ENCODE measurements at places on chromosomes 12 and 14.

- DNase-seq, result no peak
Observed at GRCh38 chr12:67006610-67007009, 262.5 kb upstream of the CAND1 start.

GRCh38 chr12:7937833-7938506 is 2.0 kb upstream of the SLC2A3 start:
- no peak for DNase-seq

GRCh38 chr12:14111230-14111865 is 129.9 kb upstream of the GRIN2B start:
- DNase-seq, result peak; percentile 6

GRCh38 chr12:52469853-52470252 is 3.8 kb downstream of the KRT6C start:
- DNase-seq, result no peak

- no peak for DNase-seq
Observed at GRCh38 chr12:3032770-3033538, 44.2 kb upstream of the TSPAN9 start.

DNA sequence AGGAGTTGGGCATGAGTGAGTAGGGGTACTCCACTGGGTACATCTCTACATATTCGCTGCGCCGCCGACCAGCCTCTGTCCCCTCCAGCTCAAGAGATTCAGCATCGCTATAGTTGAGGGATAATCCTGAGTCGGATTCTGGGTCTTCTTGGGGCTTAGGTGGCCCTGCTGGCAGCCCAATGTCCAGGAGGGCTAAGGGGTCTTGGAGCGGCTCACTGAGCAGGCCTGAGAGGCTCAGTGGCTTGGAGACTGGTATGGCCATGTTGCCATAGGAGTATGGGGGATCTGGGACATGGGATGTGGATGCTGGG is 7.9 kb downstream of the NFE2 start:
- DNase-seq, result no peak

DNA sequence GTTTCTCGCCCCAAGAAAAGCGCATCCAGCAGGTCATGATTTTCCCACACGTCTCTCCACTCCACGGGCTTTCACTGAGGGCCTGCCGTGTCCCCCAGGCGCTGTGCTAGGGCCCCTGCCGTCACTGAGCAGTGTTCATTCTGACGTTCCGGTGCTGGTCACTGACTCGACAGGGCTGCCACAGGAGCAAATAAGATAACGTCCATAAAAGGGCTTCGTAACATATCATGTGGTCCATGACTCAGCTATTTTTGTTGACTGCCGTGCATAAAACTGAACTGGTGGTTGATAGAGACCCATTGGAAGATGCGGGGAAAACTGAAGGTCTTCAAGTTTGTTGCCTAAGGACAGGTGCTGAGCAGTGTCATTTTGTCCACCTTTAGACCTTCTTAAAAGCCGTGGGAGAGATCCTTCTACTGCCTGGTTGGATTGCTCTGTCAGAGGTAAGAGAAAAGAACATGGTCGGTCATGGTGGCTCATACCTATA is 46.3 kb downstream of the ADGRD1 start:
- DNase-seq, result no peak

DNA sequence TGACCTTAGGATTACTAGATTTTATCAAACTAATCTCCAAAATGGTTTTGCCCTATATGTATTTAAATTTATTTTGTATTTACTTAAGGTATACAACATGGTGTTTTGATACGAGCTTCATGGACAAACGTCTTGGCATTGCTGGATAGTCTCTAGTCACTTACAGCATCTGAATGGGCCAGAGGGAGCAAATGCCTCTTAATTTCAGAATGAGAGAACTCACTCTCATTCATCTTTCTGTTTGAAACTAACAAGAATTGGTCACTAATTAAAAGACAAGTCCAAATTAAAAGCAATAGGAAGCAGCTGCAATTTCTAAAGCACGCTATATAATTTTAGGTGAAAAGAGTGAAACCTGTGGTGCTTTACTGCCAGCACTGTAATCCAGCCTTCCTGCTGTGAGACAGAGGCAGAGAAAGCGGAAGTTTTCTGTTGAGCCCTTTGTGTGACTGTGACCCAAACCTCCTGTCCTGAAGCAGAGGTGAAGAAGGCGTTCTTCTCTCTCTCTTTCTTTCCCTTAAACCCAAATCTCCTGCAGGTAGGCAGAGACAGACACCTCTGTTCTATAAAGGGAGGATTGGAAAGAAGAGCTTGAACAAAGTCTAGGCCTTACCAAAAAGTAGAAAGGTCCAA is 184.6 kb upstream of the NAV3 start:
- no peak for DNase-seq

GRCh38 chr14:74682169-74682952 is 30.5 kb downstream of the AREL1 start:
- no peak for DNase-seq

GRCh38 chr12:107488666-107489065 is 196.9 kb upstream of the PWP1 start:
- no peak for DNase-seq

- no peak for DNase-seq
Observed at GRCh38 chr14:77327111-77327510, 6.3 kb downstream of the GSTZ1 start.

- DNase-seq, result no peak
Observed at GRCh38 chr12:56086608-56087007, 6.6 kb downstream of the ERBB3 start.

DNA sequence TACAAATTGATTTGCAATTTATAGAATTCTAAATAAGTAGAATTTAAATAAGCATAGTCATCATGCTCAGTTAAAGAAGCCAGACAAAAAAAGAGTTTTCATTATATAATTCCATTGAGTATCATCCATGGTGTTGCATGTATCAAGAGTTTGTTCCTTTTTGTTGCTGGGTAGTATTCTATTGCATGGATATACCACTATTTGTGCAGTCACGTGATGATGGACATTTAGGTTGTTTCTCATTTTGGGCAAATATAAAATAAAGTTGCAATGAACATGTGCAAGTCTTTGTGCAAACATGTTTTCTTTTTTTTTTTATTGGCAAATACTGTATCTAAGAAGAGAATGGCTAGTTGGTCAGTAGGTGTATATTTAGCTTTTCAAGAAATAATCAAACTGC is 186.2 kb upstream of the FRMD6 start:
- DNase-seq, result no peak

- no peak for DNase-seq
Observed at GRCh38 chr12:47207340-47207717, 127.6 kb upstream of the AMIGO2 start.

- no peak for DNase-seq
Observed at GRCh38 chr14:103638594-103638993, 9.6 kb downstream of the KLC1 start.

All from Daoy (cell line).